CD4-positive, alpha-beta T cell treated with Interleukin-12 subunit alpha and Interleukin-12 subunit beta, for 1 hour (primary cell): ENCODE measurements at places on chromosomes 7 and 10.
A peak's percentile ranks its signal among the peaks of the same experiment; 100 is the strongest.

GRCh38 chr10:75028748-75029147 lies 82.7 kb upstream of the SAMD8 start:
- DNase-seq = no peak

DNA sequence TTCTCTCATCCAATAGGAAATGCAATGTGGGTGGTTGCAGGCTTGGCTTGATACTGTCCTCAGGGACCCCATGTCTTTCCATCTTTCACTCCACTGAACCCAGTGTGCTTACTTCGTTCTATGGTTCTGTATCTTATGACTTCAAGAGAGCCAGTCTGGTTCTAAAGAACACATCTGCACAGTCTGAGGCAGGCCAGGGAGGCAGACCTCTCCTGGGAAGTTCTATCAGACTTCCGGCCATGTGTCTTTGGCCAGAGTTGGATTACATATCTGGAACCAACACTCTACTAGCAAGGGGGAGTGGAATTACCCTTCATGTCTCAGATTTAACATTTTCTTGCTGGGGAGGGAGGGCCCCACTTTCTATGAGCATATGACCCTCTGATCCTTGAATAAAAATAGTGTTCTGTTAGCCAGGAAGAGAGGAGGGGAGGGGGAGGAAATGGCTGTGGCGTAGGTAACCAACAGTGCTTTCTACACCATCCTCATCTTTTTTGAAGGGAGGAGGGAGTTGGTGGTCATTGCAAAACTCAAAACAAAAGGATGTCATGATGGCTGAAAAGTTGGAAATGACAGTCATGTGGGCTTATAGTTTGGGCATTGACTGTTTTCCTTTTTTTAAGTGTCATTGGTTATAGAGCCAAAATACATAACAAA lies 370.2 kb downstream of the GATA3 start:
- DNase-seq = no peak

DNA sequence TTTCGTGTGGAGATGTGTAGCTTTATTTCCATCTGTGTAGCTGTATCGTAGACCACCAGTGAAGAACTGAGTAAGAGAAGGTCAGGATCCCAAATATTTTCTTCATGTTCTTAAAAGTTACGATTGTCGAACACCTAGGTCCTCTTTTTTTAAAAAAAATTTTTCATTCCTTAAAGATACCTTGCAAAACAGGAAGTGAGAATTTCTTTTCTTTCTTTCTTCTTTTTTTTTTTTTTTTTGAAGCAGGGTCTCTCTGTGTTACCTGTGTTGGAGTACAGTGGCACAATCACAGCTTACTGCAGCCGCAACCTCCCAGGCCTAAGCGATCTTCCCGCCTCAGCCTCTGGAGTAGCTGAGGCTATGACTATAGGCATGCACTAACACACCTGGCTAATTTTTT lies 60.8 kb downstream of the PHTF2 start:
- no peak for DNase-seq

DNA sequence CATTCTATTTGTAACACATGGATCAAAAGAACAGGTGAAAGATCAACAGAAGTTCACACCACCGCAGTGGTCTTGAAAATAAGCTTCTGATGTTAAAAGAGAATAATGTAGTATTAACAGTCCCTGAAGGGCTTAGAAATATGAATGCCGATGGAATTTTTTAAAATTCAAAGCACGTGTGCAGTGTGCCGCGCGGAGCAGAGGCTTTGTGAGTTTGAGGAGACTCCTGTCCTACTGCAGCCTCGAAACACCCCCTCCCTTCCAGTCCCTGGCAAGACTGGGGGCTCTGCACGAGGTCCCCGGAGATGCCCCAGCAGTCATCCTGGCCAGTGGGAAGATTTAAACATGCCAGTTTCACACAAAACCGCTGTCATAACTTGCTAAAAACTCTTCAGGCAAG lies 196.6 kb downstream of the DIP2C start:
- DNase-seq = no peak

GRCh38 chr10:6114299-6114698 lies 25.5 kb downstream of the RBM17 start:
- no peak for DNase-seq

GRCh38 chr7:93015101-93015778 lies 102.5 kb downstream of the SAMD9 start:
- no peak for DNase-seq

GRCh38 chr7:11587048-11587447 lies 244.9 kb downstream of the THSD7A start:
- no peak for DNase-seq

DNA sequence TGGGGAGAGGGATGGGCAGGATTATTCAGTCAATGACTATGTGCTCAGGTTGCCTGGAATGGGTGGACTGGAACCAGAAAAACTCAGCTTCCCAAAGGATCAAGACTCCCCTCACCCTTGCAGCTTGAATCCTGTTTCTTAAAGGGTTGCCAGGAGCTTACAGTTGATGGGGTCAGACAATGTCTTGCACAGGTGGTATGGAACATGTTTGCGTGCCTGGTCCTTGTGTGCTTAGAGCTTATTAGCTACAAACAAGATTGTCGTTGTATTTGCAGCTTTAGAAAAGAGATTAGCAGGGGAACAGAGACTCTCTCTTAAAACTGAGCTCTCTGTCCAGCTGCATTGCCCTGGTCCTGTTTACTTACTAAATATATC lies 56.9 kb downstream of the PRR15 start:
- no peak for DNase-seq

DNA sequence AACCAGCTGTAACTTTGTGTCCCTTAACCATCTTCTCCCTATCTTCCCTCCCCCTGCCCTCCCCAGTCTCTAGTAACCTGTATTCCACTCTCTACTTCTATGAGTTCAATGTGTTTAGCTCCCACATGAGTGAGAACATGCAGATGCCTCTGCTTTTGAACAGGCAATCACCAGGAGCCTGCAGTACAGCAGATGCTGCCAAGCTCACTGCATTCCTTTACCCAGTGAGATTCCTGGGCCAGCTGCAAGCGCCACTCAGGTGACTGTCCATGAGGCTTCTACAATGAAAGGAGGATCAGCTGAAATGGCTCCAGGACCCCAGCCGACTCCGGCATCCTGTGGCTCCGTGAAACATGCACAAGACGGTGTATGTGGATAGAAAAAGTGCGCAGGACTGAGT lies 15.7 kb downstream of the GRID1 start:
- no peak for DNase-seq

GRCh38 chr7:135831455-135832195 lies 83.0 kb upstream of the FAM180A start:
- peak; percentile 31 for DNase-seq

DNA sequence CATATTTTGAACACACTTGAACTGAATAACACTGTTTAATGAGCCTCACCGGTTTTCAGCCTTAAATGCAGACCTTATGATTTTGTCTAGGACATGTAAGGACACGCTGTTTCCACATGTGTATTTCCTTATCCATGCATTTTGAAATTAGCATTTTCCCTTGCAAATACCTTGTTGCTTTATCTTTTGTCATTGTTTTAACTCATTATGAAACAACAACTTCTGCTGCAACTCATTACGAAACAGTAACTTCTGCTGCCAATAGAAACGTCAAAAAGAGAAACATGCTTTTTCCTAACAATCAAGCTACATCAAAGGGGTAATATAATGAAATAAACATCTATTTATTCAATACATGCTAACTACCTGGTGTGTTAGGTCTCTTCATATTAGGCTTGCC lies 322.0 kb downstream of the AGMO start:
- no peak for DNase-seq

DNA sequence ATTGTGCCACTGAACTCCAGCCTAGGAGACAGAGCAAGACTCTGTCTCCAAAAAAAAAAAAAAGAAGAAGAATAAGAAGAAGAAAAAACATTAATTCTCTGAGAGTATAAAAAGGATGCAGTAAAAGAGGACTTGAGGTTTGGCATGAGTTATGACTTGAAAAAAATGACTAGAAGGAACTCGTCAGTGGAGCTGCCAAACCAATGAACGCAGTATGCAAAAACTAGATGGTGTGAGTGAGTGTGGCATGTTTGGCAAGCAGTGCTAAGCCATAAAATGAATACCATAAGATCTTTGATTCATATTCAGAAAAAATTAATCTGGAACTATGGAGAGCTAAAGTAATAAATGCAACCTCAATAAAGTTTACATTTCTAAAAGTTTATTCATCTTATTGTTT lies 68.6 kb upstream of the MEOX2 start:
- DNase-seq = no peak
